ENCODE measurements at places on chromosomes 7 and 10.

GRCh38 chr10:8278099-8278498 lies 223.6 kb downstream of the GATA3 start:
- no peak for DNase-seq
- no peak overlapping the region for H3K27ac ChIP-seq
- H3K4me1 ChIP-seq, result no peaks in the 10 kb centered on the region
- H3K4me3 ChIP-seq, result no peak overlapping the region
- no peaks in the 10 kb centered on the region for H3K27me3 ChIP-seq

DNA sequence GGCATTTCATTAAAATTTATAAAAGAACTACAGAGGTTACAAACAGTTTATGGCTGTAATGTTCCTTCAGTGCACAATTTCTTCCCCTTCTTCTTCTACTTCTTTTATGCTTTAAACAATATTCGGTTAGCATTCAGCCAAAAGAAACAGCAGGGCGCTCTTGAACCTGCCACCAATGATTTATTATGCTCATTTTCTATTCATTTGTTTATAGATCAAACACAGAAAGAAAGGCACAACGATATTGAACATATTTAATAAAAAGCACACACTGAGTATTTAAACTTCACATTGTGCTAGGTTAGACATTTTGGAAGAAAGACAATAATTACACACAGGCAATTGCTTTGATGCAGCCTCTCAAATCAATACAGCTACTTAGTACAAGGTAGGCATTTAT lies 1025.8 kb upstream of the LRRN3 start:
- no peak for DNase-seq
- no peaks in the 10 kb centered on the region for H3K27me3 ChIP-seq
- no peaks in the 10 kb centered on the region for H3K36me3 ChIP-seq
- no peak overlapping the region for H3K4me3 ChIP-seq
- H3K4me1 ChIP-seq, result no peaks in the 10 kb centered on the region

- no peak overlapping the region for H3K27ac ChIP-seq
- DNase-seq, result no peak
- no peaks in the 10 kb centered on the region for H3K27me3 ChIP-seq
- peaks cover 16% of the 10 kb centered on the region for H3K4me1 ChIP-seq
- H3K4me3 ChIP-seq, result no peak overlapping the region
These were observed 299.7 kb downstream of the ZEB1 start for GRCh38 chr10:31618541-31619291.

GRCh38 chr10:104013489-104013888 lies 46.5 kb downstream of the SLK start:
- DNase-seq, result no peak
- H3K4me3 ChIP-seq, result no peak overlapping the region
- H3K4me1 ChIP-seq, result no peaks in the 10 kb centered on the region
- peaks cover 3% of the 10 kb centered on the region for H3K36me3 ChIP-seq
- H3K27ac ChIP-seq, result no peak overlapping the region
- no peaks in the 10 kb centered on the region for H3K27me3 ChIP-seq

DNA sequence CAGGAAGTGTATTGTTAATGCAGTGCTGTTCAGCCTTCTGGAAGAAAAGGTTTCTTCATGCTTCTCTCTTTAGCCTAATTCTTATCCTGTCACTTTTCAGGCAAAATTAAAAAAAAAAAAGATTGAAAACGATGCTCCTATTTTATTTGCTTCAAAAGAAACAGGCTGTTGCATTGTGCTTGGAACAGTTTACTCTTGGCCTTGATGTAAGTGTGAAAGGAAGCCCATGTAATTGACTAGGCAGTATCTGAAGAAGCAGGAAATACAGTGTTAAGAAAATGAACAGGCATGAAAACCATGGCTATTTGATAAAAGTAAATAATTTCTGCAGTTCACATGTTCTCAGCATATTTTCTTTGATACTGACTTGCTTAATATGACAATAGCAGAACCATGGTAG lies 40.4 kb upstream of the ATRNL1 start:
- no peak for DNase-seq
- no peaks in the 10 kb centered on the region for H3K36me3 ChIP-seq
- no peak overlapping the region for H3K4me3 ChIP-seq
- H3K27ac ChIP-seq, result no peak overlapping the region

DNA sequence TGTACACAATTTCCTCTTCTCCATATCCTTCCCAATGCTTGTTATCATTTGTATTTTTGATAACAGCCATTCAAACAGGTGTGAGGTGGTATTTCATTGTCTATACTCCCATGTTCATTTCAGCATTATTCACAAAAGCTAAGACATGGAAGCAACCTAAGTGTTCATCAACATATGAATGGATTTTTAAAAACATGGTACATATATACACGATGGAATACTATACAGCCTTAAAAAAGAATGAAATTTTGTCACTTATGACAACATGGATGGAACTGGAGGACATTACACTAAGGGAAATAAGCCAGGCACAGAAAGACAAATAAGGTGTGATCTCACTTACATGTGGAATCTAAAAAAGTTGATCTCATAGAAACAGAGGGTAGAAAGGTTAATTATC lies 109.3 kb downstream of the SEMA3C start:
- no peak overlapping the region for H3K27ac ChIP-seq
- no peak overlapping the region for H3K4me3 ChIP-seq
- no peaks in the 10 kb centered on the region for H3K36me3 ChIP-seq

GRCh38 chr10:131678171-131678570 lies 222.6 kb upstream of the PPP2R2D start:
- DNase-seq, result peak; percentile 69
- no peak overlapping the region for H3K4me3 ChIP-seq
- no peak overlapping the region for H3K27ac ChIP-seq
- H3K36me3 ChIP-seq, result no peaks in the 10 kb centered on the region
- H3K4me1 ChIP-seq, result no peaks in the 10 kb centered on the region

DNA sequence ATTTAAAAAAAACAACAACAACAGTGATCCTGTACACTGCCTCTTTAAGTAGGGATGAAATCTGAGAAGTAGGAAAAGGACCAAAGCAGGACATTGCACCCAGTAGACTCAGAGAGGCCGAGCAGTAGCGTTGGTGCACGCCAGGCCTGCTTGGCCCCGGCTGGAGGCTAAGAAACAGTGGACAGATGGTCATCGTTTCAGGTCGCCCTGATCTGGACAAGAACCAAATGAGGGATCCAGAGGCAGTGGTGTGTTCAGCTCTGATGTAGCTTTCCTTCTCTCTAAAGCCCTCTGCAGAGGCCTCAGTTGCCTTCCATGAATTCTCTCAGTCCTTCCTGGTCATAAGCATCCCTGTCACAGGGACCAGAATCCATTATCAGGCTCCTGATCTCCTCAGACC lies 142.2 kb upstream of the CDCA7L start:
- no peak for DNase-seq
- peaks cover 5% of the 10 kb centered on the region for H3K4me1 ChIP-seq
- no peaks in the 10 kb centered on the region for H3K36me3 ChIP-seq
- no peak overlapping the region for H3K27ac ChIP-seq
- no peak overlapping the region for H3K4me3 ChIP-seq
- no peaks in the 10 kb centered on the region for H3K27me3 ChIP-seq

- no peaks in the 10 kb centered on the region for H3K36me3 ChIP-seq
- H3K27ac ChIP-seq, result no peak overlapping the region
- no peaks in the 10 kb centered on the region for H3K27me3 ChIP-seq
- peaks cover 40% of the 10 kb centered on the region for H3K4me1 ChIP-seq
- DNase-seq, result no peak
These were observed 2.5 kb downstream of the CCDC6 start for GRCh38 chr10:59903871-59904270.

- H3K27ac ChIP-seq, result peak overlapping the region; percentile 32
- no peak for DNase-seq
- H3K27me3 ChIP-seq, result no peaks in the 10 kb centered on the region
These were observed 160.1 kb downstream of the PFKFB3 start for GRCh38 chr10:6362879-6363278.

GRCh38 chr7:82904871-82905270 lies 257.8 kb downstream of the PCLO start:
- H3K4me1 ChIP-seq, result no peaks in the 10 kb centered on the region
- H3K4me3 ChIP-seq, result no peak overlapping the region
- no peaks in the 10 kb centered on the region for H3K36me3 ChIP-seq
- H3K27ac ChIP-seq, result no peak overlapping the region
- DNase-seq, result no peak

DNA sequence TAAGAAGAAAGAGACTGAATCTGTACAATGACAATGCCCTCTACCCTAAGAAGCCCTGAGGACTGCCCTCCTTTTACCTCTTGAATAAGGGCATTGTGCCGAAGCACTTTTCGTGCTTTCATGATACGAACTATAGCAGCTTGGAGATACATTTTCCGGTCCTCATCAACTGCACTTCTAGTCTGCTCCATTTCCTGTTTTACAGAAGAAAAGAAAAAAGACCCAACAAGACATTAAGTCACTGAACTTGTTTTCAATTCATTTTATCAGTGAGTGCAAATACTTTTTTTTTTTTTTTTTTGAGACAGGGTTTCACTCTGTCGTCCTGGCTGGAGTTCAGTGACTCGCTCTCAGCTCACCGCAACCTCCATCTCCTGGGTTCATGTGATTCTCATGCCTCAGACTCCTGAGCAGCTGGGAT lies 78.4 kb downstream of the CUL2 start:
- H3K4me3 ChIP-seq, result no peak overlapping the region
- no peak overlapping the region for H3K27ac ChIP-seq
- no peak for DNase-seq
- H3K36me3 ChIP-seq, result peaks cover 28% of the 10 kb centered on the region

- H3K4me1 ChIP-seq, result no peaks in the 10 kb centered on the region
- H3K27ac ChIP-seq, result no peak overlapping the region
- no peak for DNase-seq
- no peaks in the 10 kb centered on the region for H3K36me3 ChIP-seq
- no peak overlapping the region for H3K4me3 ChIP-seq
- no peaks in the 10 kb centered on the region for H3K27me3 ChIP-seq
These were observed 33.1 kb upstream of the NEUROD6 start for GRCh38 chr7:31373337-31374289.

GRCh38 chr7:128867842-128868623 lies 5.4 kb downstream of the ATP6V1F start:
- H3K27me3 ChIP-seq, result peaks cover 23% of the 10 kb centered on the region
- peaks cover 46% of the 10 kb centered on the region for H3K4me1 ChIP-seq
- H3K4me3 ChIP-seq, result no peak overlapping the region
- peaks cover 12% of the 10 kb centered on the region for H3K36me3 ChIP-seq

- H3K4me3 ChIP-seq, result no peak overlapping the region
- no peaks in the 10 kb centered on the region for H3K4me1 ChIP-seq
- no peak for DNase-seq
- H3K36me3 ChIP-seq, result no peaks in the 10 kb centered on the region
- no peaks in the 10 kb centered on the region for H3K27me3 ChIP-seq
These were observed 74.0 kb downstream of the FAM241B start for GRCh38 chr10:69703766-69704630.

- H3K36me3 ChIP-seq, result no peaks in the 10 kb centered on the region
- H3K27ac ChIP-seq, result peak overlapping the region; percentile 69
- H3K27me3 ChIP-seq, result no peaks in the 10 kb centered on the region
- peak overlapping the region; percentile 9 for H3K4me3 ChIP-seq
- DNase-seq, result peak; percentile 88
- H3K4me1 ChIP-seq, result no peaks in the 10 kb centered on the region
These were observed 50.2 kb upstream of the GNA12 start for GRCh38 chr7:2894118-2894940.

GRCh38 chr10:26555719-26556368 lies 117.7 kb downstream of the APBB1IP start:
- DNase-seq, result no peak
- no peak overlapping the region for H3K27ac ChIP-seq
- H3K4me1 ChIP-seq, result peaks cover 30% of the 10 kb centered on the region
- no peak overlapping the region for H3K4me3 ChIP-seq
- H3K36me3 ChIP-seq, result peaks cover 26% of the 10 kb centered on the region

DNA sequence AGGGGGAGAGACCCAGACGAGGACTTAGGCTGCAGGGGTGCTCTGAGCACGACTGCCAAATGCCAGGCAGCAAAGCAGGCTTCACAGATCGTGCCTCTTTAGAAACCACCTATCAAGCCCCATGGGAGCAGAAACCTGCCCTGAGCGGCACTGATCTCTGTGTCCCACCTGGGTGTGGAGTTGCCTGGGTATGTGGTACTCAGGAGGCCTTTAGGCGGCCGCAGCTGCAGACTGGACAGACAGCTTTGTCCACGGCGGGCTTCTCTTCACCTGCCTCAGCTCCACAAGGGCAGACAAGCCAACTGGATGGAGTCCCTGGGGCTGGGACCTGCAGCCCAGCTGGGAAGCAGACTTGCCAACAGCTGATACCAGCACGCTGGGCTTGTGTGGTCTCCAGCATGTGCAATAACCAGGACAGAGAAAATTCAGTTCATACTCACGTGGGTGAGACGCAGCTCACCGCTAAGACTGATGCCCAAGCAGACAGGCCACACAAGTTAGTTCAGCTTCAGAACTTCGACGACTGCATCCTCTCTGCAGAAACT lies 163.2 kb downstream of the EBF3 start:
- H3K4me1 ChIP-seq, result no peaks in the 10 kb centered on the region
- H3K27me3 ChIP-seq, result no peaks in the 10 kb centered on the region
- no peak for DNase-seq
- H3K36me3 ChIP-seq, result no peaks in the 10 kb centered on the region
- H3K27ac ChIP-seq, result no peak overlapping the region

DNA sequence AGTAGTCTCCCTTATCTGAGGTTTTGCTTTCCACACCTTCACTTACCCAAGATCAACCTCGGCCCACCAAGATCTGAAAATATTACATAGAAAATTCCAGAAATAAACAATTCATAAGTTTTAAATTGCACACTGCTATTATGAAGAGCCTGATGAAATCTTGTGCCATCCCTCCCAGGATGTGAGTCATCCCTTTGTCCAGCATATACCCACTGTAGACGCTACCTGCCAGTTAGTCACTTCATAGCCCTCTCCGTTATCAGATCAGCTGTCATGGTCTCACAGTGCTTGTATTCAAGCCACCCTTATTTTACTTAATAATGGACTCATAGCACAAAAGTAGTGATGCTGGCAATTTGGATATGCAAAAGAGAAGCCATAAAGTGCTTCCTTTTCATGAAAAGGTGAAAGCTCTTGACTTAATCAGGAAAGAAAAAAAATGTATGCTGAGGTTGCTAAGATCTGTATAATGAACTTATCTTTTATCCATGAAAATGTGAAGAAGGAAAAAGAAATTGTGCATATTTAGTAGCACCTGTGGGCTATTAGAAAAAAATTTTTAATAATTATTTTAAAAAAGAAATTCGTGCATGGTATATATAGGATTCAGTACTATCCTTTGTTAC lies 9.8 kb upstream of the MRPS16 start:
- DNase-seq, result no peak
- H3K4me3 ChIP-seq, result no peak overlapping the region

GRCh38 chr7:100384628-100385294 lies 11.5 kb downstream of the PILRA start:
- H3K36me3 ChIP-seq, result no peaks in the 10 kb centered on the region
- no peak overlapping the region for H3K4me3 ChIP-seq
- no peaks in the 10 kb centered on the region for H3K27me3 ChIP-seq
- peaks cover 7% of the 10 kb centered on the region for H3K4me1 ChIP-seq
- H3K27ac ChIP-seq, result no peak overlapping the region
- DNase-seq, result no peak

DNA sequence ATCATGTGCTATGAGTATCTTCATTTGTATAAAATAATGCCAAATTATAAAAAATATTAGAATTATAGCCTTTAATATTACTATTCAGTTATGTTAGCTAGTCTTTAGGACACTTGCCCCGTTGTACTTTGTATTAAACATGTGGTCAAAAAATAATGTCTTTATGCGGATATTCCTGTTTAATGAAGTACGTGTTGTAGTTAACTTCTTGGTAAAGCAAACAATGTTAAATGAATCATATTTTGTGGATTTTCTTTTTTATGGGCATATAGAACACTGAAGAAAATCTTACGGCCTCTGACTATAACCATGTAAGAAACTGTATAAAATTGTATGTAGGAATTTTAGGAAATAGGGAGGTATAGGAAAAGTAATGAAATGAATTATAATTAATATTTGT lies 14.3 kb downstream of the GLCCI1 start:
- H3K4me1 ChIP-seq, result peaks cover 26% of the 10 kb centered on the region
- DNase-seq, result no peak
- H3K27ac ChIP-seq, result no peak overlapping the region
- no peaks in the 10 kb centered on the region for H3K27me3 ChIP-seq
